ENCODE measurements at places on chromosomes 12 and 14.

GRCh38 chr12:57367121-57367520 is 63.7 kb downstream of the R3HDM2 start:
- DNase-seq = no peak

- DNase-seq = no peak
Measured at GRCh38 chr14:54168489-54168888, 211.9 kb upstream of the BMP4 start.

DNA sequence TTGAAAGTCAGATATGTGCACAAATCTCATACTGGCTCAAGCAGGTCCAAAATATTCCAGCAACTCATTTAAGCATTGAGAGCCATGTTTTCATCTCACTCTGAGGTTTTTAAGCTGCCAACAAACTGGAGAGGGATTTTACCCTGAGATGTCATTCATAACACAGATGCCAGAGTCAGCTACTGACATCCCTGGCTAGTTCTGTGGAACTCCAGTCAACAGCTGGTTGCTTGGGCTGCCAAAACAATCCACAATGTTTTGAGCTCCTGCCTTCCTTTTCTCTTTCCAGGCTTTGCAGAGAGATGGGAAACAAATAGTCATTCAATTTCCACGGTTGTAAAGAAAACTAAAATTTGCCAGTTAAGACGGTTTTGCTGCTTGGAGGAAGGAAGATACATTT is 621.2 kb upstream of the FBXO33 start:
- no peak for DNase-seq

- peak; percentile 62 for DNase-seq
Measured at GRCh38 chr14:52265253-52265652, 2.2 kb upstream of the PTGDR start.

DNA sequence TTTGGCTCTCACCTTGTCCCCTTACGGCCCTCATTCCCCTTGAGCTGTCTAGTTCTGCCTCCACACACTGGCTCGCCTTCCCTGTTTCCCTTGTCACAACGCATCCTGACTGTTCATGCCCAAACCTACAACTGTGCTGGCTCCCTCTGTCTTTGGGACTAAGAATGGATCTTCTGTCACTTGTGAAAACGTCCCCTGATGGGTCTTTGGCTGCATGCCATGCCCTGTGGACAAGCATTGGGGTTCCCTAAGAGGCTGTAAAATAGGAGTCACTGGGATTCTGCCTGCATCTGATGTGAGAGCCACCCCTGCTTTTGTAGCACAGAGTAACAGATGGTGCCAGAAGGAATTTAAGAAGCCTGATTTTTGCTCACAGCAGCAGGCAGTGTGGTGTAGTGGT is 285.3 kb upstream of the CRY1 start:
- no peak for DNase-seq

DNA sequence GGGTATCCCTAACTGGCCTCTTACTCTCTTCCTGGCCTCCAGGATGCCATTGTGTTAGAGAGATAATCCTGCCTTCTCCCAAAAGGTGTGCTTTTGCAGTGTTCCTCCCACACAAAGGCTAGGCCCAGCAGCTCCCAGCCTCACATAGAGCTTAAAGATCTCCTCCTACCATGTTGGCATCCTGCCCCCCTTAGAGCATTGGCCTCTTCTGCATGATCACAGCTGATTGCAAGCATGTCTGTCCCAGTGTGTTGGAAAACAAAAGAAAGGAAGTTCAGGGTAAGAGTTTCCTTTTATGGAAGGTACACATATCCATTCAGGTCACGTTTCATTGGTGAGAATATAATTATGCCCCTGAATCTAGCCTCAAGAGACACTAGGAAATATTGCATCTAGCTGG is 405.4 kb downstream of the TMTC2 start:
- DNase-seq = no peak

- DNase-seq = peak; percentile 93
Measured at GRCh38 chr14:55964091-55964490, 154.1 kb upstream of the PELI2 start.

- DNase-seq = no peak
Measured at GRCh38 chr12:7712841-7713442, 1.7 kb downstream of the DPPA3 start.

DNA sequence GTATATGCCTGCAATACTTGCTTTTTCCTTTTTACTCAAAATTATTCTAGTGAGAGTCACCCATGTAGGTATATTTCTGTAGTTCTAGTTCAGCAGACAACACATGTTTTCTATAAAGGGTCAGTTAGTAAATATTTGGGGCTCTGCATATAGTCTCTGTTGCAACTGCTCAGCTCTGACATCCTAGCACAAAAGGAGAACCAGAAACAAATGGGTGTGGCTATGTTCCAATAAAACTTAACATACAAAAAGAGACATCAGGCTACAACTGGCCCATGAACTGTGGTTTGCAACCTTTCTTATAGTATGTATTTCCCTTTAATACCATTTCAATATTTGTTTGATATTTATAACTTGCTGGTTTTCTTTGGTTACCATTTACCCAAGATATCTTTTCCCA is 11.9 kb downstream of the NT5DC3 start:
- peak; percentile 81 for DNase-seq

GRCh38 chr12:111444925-111445725 is 39.4 kb downstream of the SH2B3 start:
- DNase-seq = peak; percentile 98

DNA sequence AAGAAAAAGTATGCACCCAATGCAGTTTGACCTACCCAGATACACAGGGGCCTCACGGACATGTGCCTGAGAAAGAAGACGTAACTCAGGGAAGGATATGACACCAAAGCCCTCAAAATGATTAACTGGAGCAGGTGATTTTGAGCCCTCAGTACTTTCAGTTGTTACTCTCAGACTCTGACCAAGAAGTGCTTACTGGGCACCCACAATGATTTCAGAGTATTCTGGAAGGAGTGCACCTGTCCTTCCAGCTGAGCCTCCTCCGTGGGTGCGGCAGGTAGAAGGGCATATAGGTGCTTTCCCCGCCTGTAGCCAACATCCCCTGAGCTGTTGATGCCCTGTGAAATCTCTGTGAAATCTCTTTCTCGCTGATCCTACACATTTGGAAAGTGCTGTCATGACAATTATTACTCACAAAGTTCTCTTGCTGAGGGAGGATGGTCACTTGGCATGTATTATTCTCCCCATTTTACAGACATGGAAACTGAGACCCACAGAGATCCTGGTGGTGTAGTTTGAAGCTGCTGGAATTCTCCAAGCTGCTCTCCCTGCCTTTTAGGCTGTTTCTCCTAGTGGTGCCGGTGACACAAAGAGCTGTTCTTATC is 154.3 kb upstream of the CCND2 start:
- no peak for DNase-seq

GRCh38 chr12:132783917-132784531 is 22.4 kb upstream of the ANKLE2 start:
- no peak for DNase-seq

- peak; percentile 69 for DNase-seq
Measured at GRCh38 chr12:4648501-4649357, at the start of the genes AKAP3 and NDUFA9. TSS of gene AKAP3 (minus strand) at chr12:4649051. CDS start at chr12:4638196, 10,855 bp downstream. TSS of gene NDUFA9 (plus strand) at chr12:4649114. CDS start at chr12:4649127, 13 bp downstream.
